Foreskin fibroblast (primary cell): ENCODE measurements at places on chromosomes 12 and 14.

GRCh38 chr14:100288382-100289185, 17.7 kb downstream of the SLC25A29 start:
- peak; percentile 68 for DNase-seq

DNA sequence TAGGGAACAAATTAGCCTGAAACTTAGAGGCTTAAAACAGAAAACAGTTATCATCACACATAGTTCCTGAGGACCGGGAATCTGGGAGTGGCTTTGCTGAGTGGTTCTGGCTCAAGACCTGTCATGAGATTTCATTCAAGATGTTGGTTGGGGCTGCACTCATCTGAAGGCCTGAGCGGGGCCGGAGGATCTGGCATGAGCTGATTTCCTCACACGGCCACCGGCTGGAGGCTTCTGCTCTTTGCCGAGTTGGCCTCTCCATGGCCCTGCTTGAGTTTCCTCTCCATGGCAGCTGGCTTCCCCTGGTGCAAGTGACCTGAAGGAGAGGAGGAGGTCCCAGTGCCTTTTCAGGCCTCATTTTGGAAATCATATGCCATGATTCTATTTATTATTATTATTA, 128.1 kb downstream of the PAPOLA start:
- no peak for DNase-seq

DNA sequence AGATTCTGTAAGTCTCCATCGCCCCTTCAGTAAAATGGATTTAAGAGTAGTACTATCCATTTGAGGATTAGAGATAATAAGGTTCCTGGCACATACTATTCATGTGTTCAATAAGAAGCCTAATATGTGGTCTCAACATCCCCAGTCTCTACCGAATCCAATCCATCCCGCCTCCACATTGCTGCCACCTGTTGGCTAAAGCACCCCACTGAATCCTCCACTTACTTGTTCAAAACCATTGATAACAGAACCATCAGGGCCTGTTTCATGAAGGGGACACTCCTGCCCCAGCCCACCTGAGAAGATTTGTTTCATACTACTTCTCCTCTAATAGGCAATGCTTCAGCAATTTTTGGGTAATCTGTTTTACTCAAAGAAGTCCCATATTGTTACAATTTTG, 147.5 kb downstream of the SLC2A13 start:
- no peak for DNase-seq

DNA sequence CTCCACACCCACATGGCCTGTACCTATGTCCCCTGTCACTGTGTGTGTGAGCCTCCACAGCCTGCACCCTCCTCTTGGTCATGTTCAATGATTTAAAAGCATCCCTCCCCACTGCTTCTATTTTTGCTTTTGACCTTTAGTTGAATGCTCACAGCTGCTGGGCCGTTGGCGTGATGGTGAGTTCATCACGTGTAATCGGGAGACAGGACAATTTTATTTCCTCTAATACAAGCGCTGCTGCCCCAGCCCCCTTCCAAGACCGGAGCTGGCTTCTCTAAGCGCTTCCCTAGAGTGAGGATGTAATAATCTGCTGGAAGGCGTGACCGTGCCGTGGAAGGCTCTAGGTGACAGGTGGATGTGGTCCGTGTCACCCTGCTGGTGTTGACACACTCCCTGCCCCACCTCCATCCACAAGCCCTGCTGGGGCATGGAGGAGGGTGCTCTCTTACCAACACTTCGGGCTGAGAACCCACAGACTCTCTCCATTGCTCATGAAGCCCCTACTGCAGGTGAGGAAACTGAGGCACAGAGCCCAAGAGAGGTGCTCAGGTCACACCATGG, 25.4 kb downstream of the CCDC85C start:
- no peak for DNase-seq

- DNase-seq, result no peak
Measured at GRCh38 chr14:63960926-63961567, 108.2 kb downstream of the SYNE2 start.

DNA sequence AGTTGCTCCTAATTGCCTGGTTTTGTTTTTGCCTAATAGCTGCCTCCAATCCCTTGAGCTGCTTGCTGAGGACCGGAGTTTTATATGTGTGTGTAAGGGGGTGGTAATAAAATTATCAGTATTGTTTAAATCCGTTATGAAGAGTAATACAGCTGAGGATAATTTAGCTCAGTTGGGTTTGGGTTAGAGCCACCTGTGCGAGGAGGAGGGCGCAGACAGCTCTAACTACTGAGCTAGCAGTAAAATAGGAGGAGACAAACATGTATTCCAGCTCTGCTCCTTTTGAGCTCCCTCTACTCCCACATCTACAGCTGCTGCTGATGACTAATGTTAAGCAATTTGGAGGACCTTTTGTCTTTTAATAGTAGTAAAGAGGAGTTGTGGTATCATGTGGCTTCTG, 61.5 kb downstream of the SPATS2 start:
- peak; percentile 57 for DNase-seq

- no peak for DNase-seq
Measured at GRCh38 chr12:57745485-57745881, 644 bp downstream of the TSPAN31 start.

DNA sequence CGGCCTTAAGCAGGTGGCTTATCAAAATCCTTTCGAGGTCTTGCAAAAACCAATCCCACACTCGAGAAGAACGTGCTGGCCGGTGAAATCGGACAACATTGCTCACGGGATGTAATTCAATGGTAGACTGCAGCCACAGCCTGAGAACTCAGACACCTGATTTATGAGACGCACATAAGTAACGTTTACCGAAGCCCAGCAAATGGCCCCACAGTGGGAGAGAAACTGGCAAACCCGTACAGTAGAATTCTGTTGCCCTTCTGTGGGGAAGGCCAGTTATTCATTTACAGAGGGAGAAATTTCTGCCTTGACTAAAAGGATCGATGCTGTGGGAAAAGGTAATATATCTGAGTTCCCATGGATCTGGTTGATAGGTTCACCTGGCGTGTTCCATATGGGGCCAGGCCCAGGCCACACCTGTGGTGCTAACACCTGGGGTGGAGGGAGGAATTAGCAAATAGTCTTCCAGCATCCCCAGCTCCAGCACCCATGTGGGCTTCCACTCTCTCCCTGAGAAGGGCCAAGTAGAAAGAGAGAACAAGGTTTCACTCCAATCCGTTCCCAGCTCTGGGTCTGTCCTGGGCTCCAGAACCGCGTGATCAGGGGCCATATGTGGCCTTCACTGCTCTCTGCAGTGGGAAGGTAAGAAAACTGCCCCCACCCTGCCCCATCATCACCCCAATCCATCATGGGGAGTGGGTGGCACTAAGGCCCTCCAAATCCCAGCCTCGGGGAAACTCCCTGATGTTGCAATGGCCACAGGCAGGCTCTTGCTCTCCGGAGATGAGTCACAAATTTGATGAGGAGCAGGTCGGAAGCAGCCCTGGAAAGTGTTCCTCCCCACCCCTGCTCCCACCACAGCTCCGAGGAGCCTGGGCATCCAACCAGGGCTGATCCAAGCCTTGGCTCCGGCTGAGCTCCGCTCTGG, 12.7 kb downstream of the BDKRB1 start:
- DNase-seq, result peak; percentile 96
